Stimulated activated CD4-positive, alpha-beta T cell treated with anti-CD3 and anti-CD28 coated beads, Interleukin-15, amount 100 ng/mL, for 1 hour (primary cell): ENCODE measurements at places on chromosomes 16 and 17.

GRCh38 chr17:82593590-82594087 lies 54.6 kb downstream of the WDR45B start:
- no peak for DNase-seq

DNA sequence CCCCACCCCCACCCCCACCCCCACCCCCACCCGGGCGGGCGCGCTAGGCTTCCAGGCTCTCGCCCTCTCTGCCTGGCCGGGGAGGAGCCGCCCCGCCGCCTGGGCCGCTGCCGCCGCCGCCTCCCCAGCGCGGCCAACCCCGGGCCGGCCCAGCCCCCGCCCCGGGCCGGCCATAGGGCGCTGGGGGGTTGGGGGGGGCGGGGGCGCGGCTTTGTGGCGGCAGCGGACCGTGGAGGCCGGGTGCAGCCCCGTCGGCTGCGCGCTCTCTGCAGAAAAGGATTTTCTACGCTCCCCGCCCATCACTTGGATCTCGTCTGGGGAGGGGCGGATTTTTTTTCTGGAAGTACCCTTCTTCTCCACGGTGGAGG lies 230.9 kb downstream of the MRTFB start:
- no peak for DNase-seq

- DNase-seq: no peak
These were observed 47.2 kb downstream of the ABCC1 start for GRCh38 chr16:15996432-15997109.

DNA sequence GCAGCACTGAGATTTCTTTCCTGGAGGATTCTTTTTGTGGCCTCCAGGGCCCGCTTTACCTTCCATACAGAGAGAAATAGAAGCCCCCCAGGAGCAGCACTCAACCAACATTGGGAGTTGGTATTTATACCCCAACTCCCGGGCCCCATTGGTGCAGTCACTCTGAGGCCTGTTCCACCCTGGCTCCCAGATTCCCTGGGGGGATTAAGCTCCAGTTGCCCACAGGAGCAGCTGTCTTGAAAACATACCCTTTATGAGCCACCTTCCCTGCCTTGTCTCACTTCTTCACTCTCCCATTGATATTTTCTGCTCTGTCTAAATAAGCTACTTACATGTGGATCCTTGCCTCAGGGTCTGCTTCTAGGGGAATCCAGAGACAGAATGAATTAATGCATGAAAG lies 167.8 kb downstream of the KATNIP start:
- no peak for DNase-seq

DNA sequence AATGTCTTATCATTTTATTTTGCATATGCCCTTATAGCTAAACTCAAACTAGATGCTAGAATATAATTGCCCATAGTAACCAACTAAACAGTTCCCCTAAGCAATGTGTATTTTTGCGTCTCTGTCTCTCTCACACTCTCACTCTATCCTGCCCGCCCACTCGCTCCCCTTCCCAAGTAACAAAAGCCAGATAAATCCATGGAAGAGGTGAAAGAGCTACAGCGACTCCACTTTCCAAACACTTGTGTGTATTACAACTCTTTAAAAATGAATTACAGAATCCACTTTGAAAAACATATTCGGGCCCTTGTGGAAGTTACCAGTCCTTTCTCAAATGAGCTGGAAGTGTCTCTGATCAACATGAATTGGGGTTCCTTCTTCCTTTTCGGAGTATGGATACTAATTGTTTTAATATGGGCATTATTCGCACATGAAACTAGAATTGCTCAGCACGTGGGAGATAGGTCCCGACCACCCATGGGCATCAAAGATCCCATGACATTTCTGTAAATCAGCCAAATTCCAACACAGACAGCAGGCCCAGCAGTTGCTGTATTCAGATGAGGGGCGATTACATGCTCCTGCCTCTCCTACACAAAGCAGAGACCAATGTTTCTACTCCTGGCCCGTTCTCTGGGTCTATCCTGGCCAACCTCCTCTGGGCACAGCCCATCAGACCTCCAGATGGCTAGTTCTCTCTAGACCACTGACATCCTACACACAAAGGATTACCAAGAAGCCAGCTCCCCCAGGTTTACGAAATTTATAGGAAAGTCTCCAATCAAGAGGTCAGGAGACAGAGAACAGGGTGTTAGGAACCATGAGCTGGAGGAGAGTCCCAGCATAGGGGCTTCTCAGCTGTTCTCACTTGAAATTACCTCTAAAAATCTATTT lies 121.5 kb downstream of the ZFHX3 start:
- no peak for DNase-seq

DNA sequence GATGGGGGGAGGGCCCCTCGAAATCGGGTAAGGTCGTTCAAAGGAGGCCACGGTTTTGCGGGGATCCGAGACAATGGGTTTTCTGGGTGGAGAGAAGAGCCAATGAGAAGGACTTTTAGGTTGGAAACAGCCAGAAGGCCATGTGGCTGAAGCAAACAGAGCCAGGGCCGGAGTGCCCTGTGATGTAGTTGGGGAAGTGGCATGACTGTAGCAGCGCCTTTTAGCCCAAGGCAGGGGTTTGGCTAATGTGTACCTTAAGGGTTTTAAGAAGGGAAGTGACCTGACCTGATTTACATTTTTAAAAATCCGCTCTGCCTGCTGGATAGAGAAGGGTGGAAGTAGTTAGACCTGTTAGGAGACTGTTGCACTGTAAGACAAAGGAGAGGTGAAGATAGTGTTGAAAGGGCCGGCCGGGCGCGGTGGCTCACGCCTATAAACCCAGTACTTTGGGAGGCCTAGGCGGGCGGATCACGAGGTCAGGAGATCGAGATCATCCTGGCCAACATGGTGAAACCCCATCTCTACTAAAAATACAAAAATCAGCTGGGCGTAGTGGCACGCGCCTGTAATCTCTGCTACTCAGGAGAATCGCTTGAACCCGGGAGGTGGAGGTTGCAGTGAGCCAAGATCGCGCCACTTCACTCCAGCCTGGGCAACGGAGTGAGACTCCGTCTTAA lies 1.0 kb downstream of the LYRM1 start:
- no peak for DNase-seq

- no peak for DNase-seq
These were observed 2.7 kb downstream of the MPRIP start for GRCh38 chr17:17044846-17045561.

GRCh38 chr17:51992864-51993416 lies 165.6 kb downstream of the CA10 start:
- no peak for DNase-seq

GRCh38 chr17:19421219-19421618 lies 10.2 kb downstream of the RNF112 start:
- DNase-seq: no peak
